Neuronal stem cell (in vitro differentiated cells): ENCODE measurements at places on chromosomes 3 and 15.

DNA sequence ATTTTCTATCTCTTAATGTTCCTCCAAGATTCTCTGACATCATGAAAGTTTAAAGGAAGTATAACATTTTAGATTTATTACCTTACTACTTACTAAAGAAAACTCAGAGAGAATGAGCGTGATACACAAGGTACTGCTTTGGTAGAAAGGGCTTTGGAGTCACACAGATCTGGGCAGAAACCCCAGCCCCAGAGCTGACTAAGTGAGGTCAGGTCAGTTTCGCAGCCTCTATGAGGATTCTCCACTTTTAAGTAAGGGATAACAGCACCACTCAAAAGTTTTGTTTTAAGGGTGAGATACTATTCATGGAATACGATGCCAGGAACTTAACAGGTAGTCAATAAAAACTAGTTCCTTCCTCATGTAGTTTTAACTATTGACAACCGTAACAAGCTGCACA lies 76.1 kb downstream of the CLDN11 start:
- H3K27me3 ChIP-seq, result no peaks in the 10 kb centered on the region
- H3K4me1 ChIP-seq, result peaks cover 1% of the 10 kb centered on the region
- no peaks in the 10 kb centered on the region for H3K36me3 ChIP-seq
- DNase-seq, result no peak
- H3K27ac ChIP-seq, result no peak overlapping the region

DNA sequence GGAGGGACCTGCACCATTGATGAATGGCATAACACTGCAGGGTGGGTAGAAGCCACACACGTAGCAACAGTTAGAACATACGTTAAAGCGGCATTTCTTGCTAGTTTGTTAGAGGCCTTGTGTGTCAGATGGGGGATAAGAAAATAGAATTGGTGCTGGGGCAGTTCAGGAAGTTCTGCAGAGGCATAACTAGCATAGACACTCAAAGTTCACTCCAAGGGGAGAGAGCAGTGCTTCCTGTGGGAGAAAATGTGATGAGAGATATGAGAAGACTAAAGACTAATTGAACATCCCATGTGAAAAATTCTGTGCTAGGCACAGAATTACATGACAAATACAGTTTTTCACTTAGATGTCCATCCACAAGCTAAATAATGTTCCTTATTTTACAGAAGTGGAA lies 327.1 kb downstream of the ZNF621 start:
- no peaks in the 10 kb centered on the region for H3K27me3 ChIP-seq
- no peaks in the 10 kb centered on the region for H3K36me3 ChIP-seq
- H3K4me1 ChIP-seq, result peaks cover 8% of the 10 kb centered on the region
- H3K27ac ChIP-seq, result no peak overlapping the region
- no peak overlapping the region for H3K4me3 ChIP-seq

DNA sequence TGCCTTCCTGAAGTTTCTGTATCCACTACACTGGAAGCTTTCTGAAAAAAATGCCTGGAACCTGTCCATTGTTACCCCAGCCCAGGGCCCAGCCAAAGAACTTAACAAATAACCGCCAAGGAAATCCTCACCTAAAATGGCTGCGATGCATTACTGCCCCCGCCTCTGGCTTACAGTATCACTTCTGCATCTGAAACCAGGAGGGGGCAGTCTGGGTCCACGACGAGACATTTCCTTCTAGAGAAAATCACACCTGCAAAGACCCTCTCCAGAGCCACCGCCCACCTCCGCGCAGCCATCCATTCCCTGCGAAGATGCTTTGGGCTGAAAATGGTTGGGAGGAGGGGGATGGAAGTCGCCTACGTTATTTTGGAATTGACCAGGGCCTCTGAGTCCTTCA lies 22.4 kb upstream of the CELF6 start:
- no peaks in the 10 kb centered on the region for H3K27me3 ChIP-seq
- H3K4me1 ChIP-seq, result no peaks in the 10 kb centered on the region
- no peak overlapping the region for H3K27ac ChIP-seq
- H3K4me3 ChIP-seq, result no peak overlapping the region
- peaks cover 46% of the 10 kb centered on the region for H3K36me3 ChIP-seq

DNA sequence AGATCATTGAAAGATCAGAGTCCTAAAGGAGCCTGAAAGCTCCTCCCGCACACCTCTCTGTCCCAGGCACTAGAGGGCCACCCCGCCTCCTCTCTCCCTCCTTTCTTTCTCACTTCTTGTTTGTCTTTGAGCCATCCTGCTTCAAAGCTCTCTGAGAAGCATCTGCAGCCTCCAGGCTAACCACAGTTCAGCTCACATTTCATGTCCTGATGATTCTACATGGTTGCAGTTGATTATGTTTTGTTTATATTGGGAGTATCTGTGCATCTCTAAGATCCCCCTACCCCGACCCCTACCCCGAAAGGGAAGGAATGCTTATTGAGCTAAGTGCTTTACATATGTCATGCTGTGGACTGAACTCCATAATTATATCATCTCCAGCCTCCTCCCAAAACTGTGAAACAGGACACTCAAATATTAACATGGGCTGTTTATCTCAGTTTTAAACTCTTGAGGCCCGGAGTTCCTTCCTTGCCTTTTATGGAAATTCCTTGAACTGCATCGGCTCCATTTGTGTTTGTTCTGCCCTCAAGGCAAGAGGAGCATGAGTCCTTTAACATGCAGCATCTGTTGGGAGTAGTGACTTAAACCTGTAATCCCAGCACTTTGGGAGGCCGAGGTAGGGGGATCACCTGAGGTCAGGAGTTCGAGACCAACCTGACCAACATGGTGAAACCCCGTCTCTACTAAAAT lies 30.9 kb downstream of the MGLL start:
- DNase-seq, result no peak
- no peak overlapping the region for H3K27ac ChIP-seq
- no peaks in the 10 kb centered on the region for H3K36me3 ChIP-seq

DNA sequence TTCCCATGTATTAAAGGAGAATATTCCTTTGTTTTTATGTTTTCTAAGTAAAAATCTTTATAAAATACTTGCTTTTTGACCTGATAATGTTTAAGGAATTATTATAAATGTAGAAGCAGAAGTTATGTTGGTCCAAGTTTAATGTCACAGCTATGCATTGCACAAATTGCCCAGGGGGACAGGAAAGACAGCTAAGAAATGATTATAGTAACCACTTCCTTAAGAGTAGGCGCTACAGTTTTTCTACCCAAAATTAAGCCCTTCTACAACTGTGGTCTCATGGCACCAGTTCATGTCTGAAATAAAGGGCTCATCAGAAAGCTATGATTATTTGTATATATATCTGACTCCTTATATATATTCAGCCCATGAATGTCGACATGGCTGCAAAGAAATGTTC lies 176.4 kb downstream of the GBE1 start:
- H3K36me3 ChIP-seq, result no peaks in the 10 kb centered on the region
- no peak overlapping the region for H3K27ac ChIP-seq
- H3K27me3 ChIP-seq, result no peaks in the 10 kb centered on the region
- peaks cover 6% of the 10 kb centered on the region for H3K4me1 ChIP-seq
- no peak overlapping the region for H3K4me3 ChIP-seq
- DNase-seq, result no peak

DNA sequence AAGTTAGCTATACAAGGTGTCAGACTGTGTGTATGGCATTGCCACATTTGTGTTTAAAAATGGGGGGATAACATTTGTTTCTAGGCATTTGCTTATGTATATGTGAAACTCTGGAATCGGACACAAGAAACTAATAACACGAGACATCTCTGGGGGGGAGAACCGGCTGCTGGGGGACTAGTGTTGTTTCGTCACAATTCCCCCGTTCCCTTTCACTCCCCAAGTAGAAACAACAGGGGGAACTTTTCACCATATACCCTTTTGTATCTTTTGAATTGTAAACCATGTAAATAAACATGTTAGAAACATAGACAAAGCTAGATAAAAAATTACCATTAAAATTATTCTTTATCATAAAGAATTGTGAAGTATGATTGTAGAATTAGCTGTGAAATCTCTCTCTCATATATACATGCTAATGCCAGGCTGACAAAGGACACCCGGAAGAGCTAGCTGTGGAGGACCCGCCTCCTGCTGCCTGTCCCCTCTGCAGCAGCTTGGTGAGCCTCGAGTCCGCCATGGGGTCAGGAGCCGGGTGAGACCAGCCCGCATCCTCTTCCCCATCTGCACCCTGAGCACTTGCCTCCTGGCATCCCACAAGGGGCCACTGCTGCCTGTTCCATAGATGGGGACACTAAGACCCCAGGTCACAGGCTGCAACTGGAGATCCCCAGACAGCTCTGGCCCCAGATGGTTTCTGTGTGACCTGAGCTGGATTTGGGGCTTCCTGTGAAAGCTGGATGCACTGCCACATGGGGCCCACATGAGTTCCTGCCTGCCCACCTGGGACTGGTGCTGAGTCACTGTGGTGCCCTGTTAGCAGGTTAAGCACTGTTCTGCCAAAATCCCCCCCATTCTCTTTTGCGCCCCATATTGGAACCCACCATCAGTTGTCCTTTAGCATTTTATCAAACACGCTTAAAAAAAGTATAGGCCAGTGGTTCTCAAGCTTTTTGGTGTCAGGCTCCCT lies 91.6 kb downstream of the IQSEC1 start:
- no peak overlapping the region for H3K27ac ChIP-seq
- no peak overlapping the region for H3K4me3 ChIP-seq
- H3K4me1 ChIP-seq, result peaks cover 10% of the 10 kb centered on the region
- DNase-seq, result no peak

- no peak overlapping the region for H3K4me3 ChIP-seq
- DNase-seq, result no peak
- H3K36me3 ChIP-seq, result no peaks in the 10 kb centered on the region
- no peak overlapping the region for H3K27ac ChIP-seq
- no peaks in the 10 kb centered on the region for H3K27me3 ChIP-seq
- no peaks in the 10 kb centered on the region for H3K4me1 ChIP-seq
Observed at GRCh38 chr3:149415484-149415883, 38.0 kb upstream of the TM4SF1 start.

- H3K27ac ChIP-seq, result no peak overlapping the region
- H3K36me3 ChIP-seq, result peaks cover 6% of the 10 kb centered on the region
- DNase-seq, result no peak
- H3K4me3 ChIP-seq, result no peak overlapping the region
- H3K4me1 ChIP-seq, result peaks cover 37% of the 10 kb centered on the region
- H3K27me3 ChIP-seq, result no peaks in the 10 kb centered on the region
Observed at GRCh38 chr15:68793776-68794175, 26.9 kb downstream of the ANP32A start.

- H3K4me3 ChIP-seq, result no peak overlapping the region
- no peak for DNase-seq
- no peaks in the 10 kb centered on the region for H3K36me3 ChIP-seq
- H3K27ac ChIP-seq, result no peak overlapping the region
- no peaks in the 10 kb centered on the region for H3K27me3 ChIP-seq
Observed at GRCh38 chr15:101505610-101506337, 16.3 kb upstream of the PCSK6 start.

- peaks cover 39% of the 10 kb centered on the region for H3K36me3 ChIP-seq
- no peak overlapping the region for H3K27ac ChIP-seq
- no peaks in the 10 kb centered on the region for H3K27me3 ChIP-seq
- H3K4me1 ChIP-seq, result no peaks in the 10 kb centered on the region
- DNase-seq, result no peak
- peak overlapping the region; percentile 1 for H3K4me3 ChIP-seq
Observed at GRCh38 chr3:12916159-12916558, 74.8 kb upstream of the RPL32 start.

- no peak overlapping the region for H3K4me3 ChIP-seq
- no peaks in the 10 kb centered on the region for H3K36me3 ChIP-seq
Observed at GRCh38 chr3:138692152-138692551, 83.6 kb downstream of the FAIM start.

GRCh38 chr3:124939661-124940060 lies 5.1 kb upstream of the MUC13 start:
- no peak overlapping the region for H3K27ac ChIP-seq
- no peaks in the 10 kb centered on the region for H3K36me3 ChIP-seq
- no peaks in the 10 kb centered on the region for H3K4me1 ChIP-seq

DNA sequence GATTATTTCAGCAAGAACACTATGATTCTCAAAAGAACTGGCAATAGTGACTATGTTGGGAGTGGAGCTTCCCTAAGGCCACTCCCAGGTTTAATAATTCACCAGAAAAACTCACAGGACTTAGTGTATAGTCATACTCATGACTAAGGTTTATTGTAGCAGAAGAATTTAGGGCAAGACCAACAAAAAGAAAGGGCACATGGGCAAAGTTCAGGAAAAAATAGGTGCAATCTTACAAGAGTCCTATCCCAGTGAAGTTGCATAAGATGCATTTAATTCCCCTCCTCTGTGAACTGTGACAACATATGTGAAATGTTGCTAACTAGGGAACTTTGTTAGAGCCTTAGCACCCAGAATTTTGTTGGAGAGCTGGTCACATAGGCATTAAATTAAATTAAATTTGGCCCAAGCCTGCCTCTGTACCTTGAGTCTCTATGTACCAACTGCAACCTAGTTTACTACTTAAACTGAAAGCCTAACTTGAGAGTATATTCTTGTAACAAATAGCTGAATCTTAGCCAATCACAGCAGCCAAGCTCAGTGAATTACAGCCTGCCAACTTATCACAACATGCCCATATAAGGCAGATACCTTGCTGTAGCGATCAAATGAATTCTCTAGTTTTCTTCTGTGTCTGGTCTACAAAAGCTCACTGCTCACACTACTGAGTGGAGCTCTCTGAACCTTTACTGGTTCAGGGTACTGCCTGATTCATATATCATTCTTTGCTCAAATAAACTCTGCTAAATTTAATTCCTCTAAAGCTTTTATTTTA lies 386.2 kb upstream of the ARHGEF26 start:
- H3K4me3 ChIP-seq, result no peak overlapping the region
- no peaks in the 10 kb centered on the region for H3K4me1 ChIP-seq
- no peaks in the 10 kb centered on the region for H3K36me3 ChIP-seq

- H3K4me1 ChIP-seq, result no peaks in the 10 kb centered on the region
- H3K36me3 ChIP-seq, result peaks cover 72% of the 10 kb centered on the region
- H3K4me3 ChIP-seq, result no peak overlapping the region
- no peaks in the 10 kb centered on the region for H3K27me3 ChIP-seq
- no peak overlapping the region for H3K27ac ChIP-seq
Observed at GRCh38 chr15:90471769-90472168, 58.0 kb upstream of the CRTC3 start.

GRCh38 chr3:190192739-190193138 lies 72.0 kb upstream of the P3H2 start:
- H3K4me3 ChIP-seq, result no peak overlapping the region
- no peak for DNase-seq
- no peaks in the 10 kb centered on the region for H3K27me3 ChIP-seq
- H3K36me3 ChIP-seq, result no peaks in the 10 kb centered on the region

GRCh38 chr15:65337436-65338070 lies 33.1 kb downstream of the RNU5B-1 start:
- peaks cover 37% of the 10 kb centered on the region for H3K36me3 ChIP-seq
- no peak for DNase-seq
- H3K4me3 ChIP-seq, result no peak overlapping the region
- peaks cover 60% of the 10 kb centered on the region for H3K4me1 ChIP-seq
- H3K27me3 ChIP-seq, result no peaks in the 10 kb centered on the region
- no peak overlapping the region for H3K27ac ChIP-seq
